ENCODE measurements at places on chromosomes 5 and 9.

- no peak for DNase-seq
Observed at GRCh38 chr5:440401-441201, 2.4 kb upstream of the EXOC3 start.

GRCh38 chr5:78638423-78638822 is 10.1 kb downstream of the LHFPL2 start:
- DNase-seq = no peak

- DNase-seq = no peak
Observed at GRCh38 chr5:117089001-117089400, 514.4 kb upstream of the SEMA6A start.

GRCh38 chr9:99056886-99057664 is 47.8 kb upstream of the TGFBR1 start:
- DNase-seq = no peak

GRCh38 chr5:147857302-147858129 is 21.0 kb upstream of the SCGB3A2 start:
- DNase-seq = peak; percentile 0

DNA sequence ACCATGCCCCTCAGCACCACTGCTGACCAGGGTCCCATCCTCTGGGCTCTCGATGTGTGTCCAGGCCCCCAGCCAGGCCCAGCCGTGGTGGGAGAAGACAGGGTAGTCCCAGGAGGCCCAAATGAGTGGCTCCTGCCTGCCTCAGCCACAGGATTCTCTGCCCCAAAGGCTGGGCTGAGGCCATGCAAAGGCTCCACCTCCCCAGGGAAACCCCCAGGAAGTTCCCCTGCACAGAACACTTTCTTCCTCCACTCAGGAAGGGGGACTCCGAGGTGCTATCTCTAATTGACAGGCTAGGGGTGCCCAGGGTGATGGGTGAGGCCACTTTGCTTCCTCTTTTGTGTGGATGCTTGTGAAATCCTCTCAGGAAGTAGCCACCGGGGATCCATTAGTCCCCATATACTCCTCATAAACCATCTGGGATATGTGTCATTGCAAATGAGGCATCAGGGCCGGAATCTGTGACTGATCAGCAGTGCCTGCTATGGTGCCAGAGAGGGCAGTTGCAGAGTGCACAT is 23.1 kb upstream of the TDRD7 start:
- no peak for DNase-seq

- DNase-seq = no peak
Observed at GRCh38 chr5:92580814-92581213, 1000.2 kb downstream of the NR2F1-AS1 start.

DNA sequence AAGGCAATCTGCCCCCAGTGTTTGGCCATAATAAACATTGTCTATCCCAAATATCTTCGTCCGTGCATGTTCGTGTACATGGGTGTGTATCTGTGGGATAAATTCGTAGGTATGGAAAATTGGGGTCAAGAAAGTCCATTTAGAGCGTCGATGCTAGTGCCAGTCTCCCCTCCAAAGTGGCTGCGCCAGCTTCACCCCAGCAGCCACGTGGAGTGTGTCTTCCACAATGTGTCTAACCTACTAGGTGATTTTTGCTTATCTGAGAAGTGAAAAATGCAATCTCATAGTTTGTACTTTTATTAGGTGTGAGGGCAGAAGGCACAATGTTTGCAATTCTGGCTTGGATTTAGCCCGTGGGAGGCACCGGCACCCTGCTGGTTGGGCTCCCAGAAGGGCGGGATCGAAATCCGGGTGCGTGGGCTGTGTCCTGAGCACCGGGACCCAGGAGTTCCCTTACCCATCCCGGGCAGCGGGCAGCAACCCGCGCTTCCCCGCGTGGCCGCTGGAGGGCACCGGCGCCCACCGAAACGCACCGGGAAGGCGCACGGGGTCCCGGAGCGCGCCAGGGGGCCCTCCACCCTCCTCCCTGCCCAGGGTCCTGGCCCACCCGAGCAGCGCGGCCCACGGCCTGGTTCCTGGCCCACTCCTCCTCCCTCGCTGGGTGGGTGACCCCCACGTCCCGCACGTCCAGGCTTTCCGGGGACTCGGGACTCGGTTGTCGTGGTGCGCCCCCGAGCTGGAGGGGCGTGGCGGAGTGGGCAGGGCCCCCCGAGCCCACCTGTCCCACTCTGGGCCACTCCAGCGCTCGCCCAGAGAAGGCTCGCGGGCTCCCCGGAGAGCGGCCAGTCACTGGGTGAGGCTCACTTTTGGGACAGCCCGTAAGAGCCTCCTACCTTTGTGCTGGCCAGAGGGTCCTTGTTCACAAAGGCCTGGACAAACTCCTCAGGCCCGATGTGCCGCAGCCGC is 55.4 kb upstream of the RNF130 start:
- peak; percentile 13 for DNase-seq

DNA sequence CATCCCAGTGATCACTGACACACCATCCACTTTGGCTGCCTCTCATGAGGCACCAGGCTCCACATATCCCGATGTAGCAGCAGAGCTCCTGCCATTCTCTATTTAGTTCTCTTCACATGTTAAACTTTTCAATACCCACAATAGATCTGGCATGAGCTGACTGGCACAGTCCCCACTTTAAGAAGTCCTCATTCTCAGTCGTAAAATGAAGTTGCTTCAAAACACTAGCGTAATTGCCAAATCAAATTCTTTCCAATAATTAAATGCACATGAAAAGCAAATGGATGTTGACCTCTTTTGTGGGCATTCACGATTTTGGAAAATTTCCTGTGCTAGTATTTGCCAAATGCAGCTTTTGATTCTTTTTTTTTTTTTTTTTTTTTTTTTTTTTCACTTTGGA is 32.4 kb downstream of the HAPLN1 start:
- no peak for DNase-seq

GRCh38 chr5:38673671-38674071 is 117.2 kb upstream of the LIFR start:
- DNase-seq = no peak

- DNase-seq = no peak
Observed at GRCh38 chr5:15932066-15932465, 247.5 kb downstream of the MARCHF11 start.

- no peak for DNase-seq
Observed at GRCh38 chr9:77158772-77159513, 18.4 kb upstream of the VPS13A start.

GRCh38 chr5:10306114-10306513 is 1.6 kb downstream of the CMBL start:
- DNase-seq = no peak

DNA sequence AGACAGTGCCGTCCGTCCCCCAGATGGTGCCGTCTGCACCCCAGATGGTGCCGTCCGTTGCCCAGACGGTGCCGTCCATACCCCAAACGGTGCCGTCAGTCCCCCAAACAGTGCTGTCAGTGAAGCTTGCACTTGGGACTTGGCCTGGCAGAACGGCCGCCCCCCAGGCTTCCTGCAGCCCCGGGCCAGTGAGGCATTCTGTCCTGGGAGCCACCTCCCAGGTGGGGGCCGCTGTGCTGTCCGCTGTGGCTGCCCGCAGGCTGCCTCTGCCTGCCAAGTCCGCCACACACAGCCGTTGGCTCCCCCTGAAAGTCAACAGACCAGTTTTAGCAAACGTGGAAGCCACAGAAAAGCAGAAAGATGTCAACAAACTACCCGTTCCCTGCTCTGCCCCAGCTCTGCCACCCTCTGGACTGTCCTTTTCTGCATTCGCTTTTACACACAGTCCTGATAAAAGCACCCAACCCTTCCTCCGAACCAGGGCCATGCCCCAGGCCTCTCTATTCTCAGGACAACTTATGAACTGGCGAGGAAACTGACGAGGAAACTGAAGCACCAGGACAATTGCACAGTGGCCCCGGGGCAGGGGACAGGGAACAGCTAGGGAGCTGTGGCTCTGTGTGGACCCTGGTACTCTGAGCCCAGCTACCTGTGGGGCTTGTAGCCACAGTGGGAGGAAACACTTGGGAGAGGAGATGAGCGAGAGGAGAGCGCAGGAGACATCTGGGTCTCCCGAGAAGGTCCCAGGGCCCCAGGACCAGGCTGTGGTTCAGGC is 39.6 kb upstream of the RXRA start:
- DNase-seq = no peak

DNA sequence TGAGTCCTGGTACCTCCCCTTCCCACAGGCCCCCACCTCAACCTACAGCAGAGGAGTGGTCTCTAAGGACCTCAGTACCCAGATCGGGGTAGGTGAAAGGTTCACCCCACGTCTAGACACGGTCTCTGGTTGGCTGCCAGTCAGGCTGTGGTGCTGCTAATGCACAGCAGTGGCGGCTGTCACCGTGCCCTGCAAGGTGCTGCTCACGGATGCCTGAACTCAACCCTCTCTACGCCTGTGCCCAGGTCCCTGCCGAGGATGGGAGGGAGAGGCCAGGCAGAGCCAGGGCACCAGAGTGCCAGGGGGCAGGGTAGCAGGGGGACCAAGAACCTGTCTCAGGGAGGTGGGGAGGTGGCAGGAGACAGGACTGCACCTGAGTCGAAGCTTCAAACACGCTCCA is 14.3 kb downstream of the IER5L start:
- DNase-seq = no peak

GRCh38 chr9:114282926-114283325 is 40.0 kb upstream of the ORM1 start:
- no peak for DNase-seq

DNA sequence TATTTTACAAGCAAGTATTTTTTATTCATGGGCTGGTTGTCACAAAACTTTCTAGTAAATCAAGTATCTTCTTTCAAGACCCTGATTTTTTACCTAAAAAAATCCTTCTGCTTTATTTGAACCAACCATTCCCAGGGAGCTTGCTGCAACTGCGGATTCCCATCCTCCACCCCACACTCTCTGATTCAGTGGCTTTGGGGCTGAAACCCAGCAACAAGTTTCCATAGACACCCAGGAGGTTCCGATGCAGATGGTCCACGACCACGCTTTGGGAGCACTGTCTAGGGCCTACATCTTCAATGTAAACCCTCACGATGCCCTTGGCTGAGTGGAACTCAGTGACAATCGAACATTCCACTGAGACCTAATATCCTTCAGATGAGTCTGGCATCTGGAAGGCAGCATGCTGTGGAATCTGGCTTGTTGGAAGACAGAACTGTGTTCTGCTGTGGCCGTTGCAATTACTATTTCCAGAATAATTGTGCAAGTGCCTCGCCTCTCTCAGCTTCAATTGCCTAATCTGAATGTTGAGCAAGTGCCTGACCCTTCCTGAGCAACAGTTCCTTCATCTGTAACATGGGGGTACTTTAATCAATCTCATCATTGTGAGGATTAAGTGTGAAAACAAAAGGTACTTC is 105.1 kb downstream of the INSYN2B start:
- no peak for DNase-seq

Data from stimulated activated CD8-positive, alpha-beta memory T cell treated with anti-CD3 and anti-CD28 coated beads, Interleukin-7, amount 100 ng/mL, for 1 hour (primary cell).